ENCODE measurements at places on chromosomes 7 and 10.

- no peak for DNase-seq
Observed at GRCh38 chr7:47421456-47421855, 160.5 kb downstream of the TNS3 start.

DNA sequence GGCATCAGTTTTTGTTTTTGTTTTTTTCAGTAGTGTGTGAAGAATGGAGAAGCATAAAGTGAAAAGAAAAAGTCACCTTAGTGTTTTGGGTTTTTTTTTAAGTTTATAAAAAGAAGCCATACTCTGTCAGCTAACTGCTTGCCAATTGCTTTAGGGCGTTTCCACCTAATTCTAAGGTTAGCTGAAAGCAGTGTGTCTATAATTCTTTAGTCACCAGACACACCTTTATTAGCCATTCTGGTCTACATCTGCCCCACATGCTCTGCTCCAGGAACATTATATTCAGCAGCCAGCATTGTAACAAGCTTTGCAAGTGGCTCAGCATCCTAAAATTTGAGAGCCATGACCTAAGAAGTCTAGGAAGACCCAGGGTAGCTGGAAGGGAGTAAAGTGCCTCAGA is 14.1 kb upstream of the SLC16A12 start:
- DNase-seq = no peak

DNA sequence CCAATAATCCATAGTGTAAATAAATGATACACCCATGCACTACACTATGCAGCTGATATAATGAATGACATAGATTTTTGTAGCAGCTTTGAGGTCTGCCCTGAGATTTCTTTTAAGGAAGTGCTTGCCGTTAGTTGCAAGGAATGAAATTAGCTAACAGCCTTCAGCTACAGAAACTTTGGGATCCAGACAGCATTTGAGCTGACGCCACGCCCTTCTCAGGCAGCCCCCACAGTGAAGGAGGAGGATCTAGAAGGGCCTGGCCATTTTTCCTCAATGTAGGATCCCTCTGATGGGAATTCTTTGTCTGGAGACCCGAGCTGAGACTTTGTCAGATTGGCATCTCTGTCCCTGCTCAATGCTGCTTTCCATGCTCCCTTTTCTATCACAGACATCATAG is 6.1 kb upstream of the PDK4 start:
- DNase-seq = no peak

DNA sequence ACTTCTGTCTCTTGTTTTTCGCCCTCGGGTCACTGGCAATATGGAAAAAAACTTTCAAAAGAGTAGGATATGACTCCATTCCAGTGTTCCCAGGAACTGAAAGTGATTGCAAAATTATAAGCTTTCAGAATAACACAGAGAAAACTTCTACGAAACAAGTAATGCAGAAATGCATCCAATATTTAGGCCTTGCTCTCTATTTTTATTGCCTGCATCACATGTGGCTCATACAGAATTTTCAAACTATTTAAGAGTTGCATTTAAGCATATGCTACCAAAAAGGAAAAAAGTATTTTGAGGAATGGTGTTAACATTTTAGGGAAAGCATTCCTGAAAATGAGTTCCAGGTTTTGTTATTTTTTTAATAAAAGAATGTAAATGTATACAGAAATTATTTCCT is 228.0 kb downstream of the CACNB2 start:
- DNase-seq = no peak

GRCh38 chr10:6388261-6388893 is 185.6 kb downstream of the PFKFB3 start:
- DNase-seq = no peak

GRCh38 chr7:117019786-117020590 is 66.7 kb downstream of the ST7 start:
- no peak for DNase-seq

GRCh38 chr7:71633551-71634008 is 501.6 kb downstream of the GALNT17 start:
- no peak for DNase-seq

- no peak for DNase-seq
Observed at GRCh38 chr7:3217166-3217565, 83.9 kb upstream of the SDK1 start.

DNA sequence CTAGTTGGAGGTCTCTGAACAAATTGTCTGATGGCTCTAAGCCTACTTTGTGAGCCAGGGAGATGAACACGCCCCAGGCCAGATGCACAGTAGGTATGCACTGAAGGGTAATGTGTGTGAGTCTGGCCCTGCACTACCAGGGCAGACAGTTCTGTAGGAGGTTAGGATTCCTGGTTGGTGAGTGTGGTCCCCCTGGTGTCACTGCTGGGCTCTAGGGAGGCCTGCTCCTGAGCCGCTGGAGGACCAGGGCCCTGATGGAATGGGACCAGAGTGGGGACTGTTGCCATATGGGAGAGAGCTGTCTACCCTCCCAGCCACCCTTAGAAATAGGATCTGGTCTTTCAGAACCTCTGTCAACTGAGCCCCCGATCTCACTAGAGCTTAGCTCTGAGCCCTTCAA is 42.0 kb downstream of the CDH23 start:
- DNase-seq = no peak

- no peak for DNase-seq
Observed at GRCh38 chr7:131919920-131920709, 363.7 kb upstream of the PODXL start.

DNA sequence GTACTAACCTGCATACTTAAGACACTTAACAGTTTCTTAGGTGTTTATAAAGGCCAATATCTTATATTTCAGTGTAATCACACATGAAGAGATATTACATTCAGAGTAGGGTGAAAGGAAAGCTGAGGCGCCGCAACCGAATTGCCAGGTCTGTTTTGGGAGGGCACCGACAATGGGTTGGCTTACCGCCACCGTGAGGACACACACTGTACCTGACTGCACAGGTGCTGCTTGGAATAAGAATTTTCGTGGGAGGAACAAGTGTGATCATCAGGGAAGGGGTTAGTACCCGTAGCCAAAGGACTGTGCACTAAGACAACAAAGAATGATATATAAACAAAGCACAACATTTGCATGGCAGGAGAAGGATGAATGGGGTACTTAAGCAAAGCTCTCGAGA is 591.8 kb downstream of the SUGCT start:
- no peak for DNase-seq

GRCh38 chr7:72211175-72211574 is 201.0 kb downstream of the CALN1 start:
- no peak for DNase-seq

DNA sequence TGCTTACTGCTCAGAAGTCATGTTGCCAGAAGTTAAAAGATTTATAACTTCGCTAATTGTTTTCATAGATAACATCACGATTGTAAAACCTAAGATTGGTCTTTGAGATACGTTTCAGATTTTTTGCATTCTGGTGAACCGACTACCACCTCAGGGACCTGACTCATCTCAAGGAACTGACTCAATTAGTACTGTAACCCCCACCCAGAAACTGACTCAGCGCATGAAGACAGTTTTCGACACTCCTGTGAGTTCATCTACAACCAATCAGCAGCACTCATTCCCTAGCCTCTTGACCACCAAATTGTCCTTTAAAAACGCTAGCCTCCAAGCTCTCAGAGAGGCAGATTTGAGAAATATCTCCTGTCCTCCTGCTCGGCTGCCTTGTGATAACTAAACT is 72.3 kb downstream of the ELMO1 start:
- peak; percentile 38 for DNase-seq

DNA sequence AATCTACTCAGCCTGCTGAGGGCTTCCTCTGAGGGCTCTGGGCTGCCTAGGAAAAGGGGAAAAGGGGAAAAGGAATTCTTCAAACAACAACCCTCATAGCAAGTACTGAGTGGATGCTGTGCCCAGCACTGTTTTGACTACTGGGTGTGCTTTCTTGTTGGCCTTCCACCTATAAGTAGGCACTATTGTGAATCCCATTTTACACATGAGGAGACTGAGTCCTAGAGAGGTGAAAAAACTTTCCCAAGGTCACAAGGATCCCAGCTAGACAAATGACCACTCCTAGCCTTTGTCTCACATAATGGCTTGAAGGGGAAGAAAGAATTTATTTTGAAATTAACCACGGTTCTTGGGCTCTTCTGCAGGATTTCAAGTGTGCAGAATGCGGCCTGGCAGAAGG is 17.1 kb downstream of the FGF8 start:
- DNase-seq = no peak

DNA sequence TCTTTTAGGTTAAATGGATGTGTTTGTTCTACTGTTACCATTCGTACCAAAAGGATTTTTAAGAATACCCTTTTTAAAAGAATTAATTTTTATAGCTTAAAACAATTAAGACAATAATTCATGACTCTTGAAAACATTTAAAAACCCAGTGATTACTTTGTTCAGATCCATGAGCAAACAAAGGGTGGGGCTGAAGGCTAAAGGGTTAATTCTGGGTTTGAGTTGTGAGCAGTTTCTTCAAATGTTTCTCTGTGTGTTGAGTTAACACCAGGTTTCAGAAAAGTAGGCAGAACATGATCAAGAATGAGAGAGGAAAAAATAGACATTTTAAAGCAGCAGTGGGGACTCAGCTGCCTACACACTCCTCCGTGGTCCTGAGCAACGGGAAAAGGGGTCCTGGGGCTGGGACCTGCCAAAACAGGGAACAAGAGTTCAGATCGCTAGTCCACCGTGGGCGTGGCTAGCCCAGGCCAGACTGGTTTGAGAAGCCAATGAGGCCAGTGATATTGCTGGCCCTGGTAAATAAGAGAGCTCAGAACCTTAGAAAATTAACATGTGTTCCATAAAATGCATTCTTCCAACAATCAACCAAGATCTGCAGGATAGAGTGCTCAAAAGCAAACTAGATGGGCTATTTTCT is 14.9 kb upstream of the EZH2 start:
- no peak for DNase-seq

GRCh38 chr7:92622030-92622429 is 31.8 kb upstream of the FAM133B start:
- no peak for DNase-seq

- no peak for DNase-seq
Observed at GRCh38 chr10:3619241-3619640, 165.8 kb downstream of the KLF6 start.

- no peak for DNase-seq
Observed at GRCh38 chr10:80324086-80324485, 32.5 kb downstream of the DYDC1 start.

DNA sequence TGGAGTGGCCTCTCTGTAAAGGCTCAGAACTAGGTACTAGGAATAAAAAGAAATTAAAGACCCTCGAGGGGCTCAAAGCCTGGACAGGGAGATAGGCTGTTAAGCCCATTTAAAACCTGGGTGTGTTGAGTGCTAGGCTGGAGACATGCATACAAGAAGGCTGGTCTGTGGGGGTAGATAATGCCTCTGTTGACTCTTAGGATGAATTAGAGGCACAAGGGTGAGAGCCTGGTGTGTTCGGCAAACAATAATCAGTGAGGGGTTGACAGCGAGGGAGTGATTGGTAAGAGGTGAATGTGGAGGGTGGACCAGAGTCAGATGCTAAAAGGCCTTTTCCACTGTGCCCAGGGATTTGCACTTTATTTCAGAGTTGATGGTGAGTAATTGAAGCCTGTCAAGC is 12.7 kb downstream of the GSTO2 start:
- no peak for DNase-seq

GRCh38 chr10:33482486-33482885 is 148.0 kb upstream of the NRP1 start:
- DNase-seq = no peak

- no peak for DNase-seq
Observed at GRCh38 chr10:58546722-58547445, 34.2 kb downstream of the BICC1 start.

All from stimulated activated naive CD8-positive, alpha-beta T cell treated with anti-CD3 and anti-CD28 coated beads, Interleukin-15, amount 100 ng/mL, for 72 hours (primary cell).